ENCODE measurements at places on chromosomes 13 and 19.

DNA sequence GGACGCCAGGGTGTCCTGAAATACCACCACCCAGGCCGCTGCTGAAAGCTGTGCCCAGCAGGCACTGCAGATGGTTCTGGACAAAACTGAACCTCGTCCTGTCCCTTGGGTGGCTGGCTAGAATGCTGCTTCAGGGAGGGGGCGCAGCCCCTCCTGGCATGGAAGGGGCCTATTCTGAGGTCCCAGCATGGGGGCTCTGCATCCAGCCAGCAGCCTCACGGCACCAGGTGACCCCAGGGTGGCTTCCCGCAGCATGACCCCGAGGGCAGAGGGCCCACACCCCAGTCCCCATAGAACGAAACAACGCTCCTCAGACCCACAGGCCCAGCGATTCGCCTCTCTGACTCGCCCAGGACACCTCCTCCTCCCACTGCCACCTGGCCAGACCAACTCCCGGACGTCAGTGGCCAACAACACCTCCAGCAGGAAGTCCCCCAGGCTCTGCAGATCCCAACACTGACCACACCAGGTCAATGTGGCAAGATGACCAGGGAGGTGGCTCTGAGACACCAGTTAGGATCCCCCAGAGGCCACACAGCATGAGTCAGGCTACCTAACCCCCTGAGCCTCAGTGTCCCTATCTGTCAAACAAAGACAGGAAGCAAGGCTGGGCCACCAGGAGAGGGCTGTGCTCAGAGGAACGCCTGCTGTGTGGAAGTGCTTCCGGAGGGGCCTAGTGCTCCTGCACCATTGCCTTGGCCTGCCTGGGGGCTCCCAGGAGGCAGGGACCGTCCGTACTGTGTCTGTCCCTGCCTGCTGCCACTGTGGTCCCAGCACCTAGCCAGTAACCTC is 6.1 kb downstream of the MKNK2 start:
- DNase-seq = no peak

GRCh38 chr13:36413161-36413560 is 19.1 kb upstream of the CCNA1 start:
- DNase-seq = no peak

GRCh38 chr13:46685006-46685730 is 111.8 kb downstream of the ESD start:
- no peak for DNase-seq

DNA sequence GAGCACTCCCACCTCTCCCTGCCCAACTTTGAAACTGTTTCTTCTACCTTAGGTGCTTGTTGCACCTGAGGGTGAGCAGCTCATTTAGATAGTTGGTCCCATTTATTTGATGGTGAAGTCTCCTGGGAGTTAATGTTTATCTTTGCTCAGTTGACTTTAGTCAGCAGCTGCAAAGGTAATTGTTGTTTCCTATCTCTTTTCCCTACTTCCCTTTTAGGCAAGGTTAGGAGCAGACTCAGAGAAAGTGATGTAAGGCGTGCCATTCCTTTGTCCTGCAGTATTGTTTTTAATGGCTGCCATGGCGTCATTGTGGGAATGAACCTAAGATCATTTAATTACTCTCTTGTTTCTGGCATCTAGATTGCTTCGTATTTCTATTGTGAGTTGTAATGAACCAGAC is 11.6 kb downstream of the AKAP11 start:
- DNase-seq = no peak

DNA sequence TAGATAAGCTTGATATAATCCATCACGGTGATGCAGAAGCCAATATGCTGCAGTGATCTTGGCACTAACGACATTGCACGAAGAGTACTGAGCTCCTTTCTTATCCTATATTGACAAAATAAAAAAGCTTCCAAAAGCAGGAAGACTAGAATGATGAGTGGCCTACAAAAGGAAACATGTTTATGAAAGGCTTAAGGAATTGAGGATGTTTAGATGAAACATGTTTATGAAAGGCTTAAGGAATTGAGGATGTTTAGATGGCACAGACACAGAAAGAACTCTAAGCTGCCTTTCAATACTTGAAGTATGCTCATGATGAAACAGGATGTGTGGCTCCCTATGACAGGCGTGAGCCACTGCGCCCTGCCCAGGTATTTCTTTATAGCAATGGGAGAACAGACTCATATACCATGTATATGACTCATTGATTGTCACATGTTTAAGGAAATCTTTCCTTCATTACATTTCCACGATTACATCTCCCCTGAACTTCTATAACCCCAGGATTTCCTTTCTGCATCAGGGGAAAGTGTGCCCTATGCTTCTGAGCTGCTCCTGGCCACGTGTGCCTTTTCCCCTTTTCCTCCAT is 690.8 kb upstream of the ARGLU1 start:
- DNase-seq = no peak

GRCh38 chr13:68551701-68552522 is 1321.8 kb upstream of the PCDH9 start:
- DNase-seq = no peak

DNA sequence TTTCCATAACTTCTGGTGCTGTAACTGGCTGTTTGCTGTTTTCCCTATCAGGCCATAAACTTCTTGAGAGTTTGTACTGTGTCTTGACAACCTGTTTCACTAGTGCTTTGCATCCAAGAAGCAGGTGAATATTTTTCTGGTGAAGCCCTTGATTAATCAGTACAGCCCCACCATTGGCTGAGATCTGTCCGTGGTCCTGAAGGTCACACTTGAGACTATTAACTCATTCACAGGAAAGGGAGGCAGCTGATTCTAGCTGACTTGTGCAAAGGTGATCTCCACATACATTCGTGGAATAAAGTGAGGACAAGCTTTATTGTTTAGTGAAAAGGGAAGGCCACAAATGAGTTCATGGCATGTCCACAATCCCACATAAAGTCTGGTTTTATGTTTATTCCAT is 61.4 kb upstream of the ZNF835 start:
- DNase-seq = no peak

- peak; percentile 26 for DNase-seq
Observed at GRCh38 chr19:48683349-48683748, 10.5 kb upstream of the NTN5 start.

- no peak for DNase-seq
Observed at GRCh38 chr19:33290956-33291622, 11.2 kb downstream of the CEBPA start.

- DNase-seq = no peak
Observed at GRCh38 chr19:58326501-58326913, 287 bp upstream of the ZSCAN22 start.

- no peak for DNase-seq
Observed at GRCh38 chr19:29833614-29834261, 21.9 kb downstream of the CCNE1 start.

GRCh38 chr19:51450730-51451307 is 7.4 kb downstream of the SIGLEC8 start:
- no peak for DNase-seq

DNA sequence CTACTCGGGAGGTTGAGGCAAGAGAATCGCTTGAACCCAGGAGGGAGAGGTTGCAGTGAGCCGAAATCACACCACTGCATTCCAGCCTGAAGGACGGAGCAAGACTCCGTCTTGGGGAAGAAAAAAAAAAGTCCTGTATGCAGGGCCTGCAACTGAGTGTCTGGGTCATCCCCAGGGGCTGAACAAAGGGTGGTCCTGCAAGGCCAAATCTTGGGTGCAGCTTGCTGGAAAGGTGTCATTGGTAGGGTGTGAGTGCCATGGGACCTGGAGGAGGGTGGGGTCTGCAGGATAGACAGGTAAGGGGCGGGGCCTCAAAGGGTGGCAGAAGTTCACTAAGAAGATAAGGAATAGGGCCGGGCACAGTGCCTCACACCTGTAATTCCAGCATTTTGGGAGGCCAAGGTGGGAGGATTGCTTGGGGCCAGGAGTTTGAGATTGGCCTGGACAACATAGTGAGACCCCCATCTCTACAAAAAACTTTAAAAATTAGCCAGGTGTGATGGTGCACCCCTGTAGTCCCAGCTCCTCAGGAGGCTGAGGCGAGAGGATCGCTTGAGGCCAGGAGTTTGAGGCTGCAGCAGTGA is 31.5 kb downstream of the ZSWIM4 start:
- DNase-seq = no peak

DNA sequence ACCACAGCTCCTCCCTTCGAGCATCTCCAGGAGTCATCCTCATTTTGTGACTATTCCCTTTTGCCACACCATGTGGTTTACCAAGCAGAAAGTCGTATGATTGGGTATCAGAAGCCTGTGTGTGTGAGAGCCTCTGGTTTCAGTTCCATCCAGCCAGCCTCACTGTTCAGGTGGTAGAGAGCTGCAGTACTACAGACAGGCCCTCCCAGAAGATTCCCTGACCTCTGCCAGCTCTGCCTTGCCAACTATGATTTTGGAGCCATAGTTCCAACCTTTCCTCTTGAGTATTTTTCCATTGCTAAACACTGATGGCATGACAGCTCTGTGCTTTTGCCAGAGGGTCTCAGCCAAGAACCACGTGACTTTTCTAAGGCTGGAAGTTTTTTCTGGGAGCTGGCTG is 82.5 kb downstream of the DHRS12 start:
- no peak for DNase-seq

GRCh38 chr13:72126424-72126823 is 259.4 kb upstream of the DACH1 start:
- no peak for DNase-seq

DNA sequence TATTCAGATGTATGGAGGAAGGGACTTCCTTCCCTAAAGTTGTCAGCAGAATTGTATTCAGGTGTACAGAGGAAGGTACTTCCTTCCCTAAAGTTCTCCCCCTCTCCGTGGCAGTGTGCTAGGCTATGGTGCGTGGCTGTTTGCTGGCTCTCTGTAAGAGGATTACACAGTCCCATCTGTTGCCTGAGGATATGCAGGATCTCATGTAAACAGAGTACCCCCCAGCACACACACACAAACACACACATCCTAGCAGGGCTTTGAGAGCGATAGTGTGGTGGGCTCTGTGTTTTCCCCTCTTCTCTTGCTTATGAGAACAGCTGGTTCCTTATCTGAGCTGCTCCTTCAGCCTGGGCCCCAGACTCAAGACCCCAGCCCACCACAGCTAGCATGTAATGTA is 10.3 kb downstream of the NEK5 start:
- no peak for DNase-seq

DNA sequence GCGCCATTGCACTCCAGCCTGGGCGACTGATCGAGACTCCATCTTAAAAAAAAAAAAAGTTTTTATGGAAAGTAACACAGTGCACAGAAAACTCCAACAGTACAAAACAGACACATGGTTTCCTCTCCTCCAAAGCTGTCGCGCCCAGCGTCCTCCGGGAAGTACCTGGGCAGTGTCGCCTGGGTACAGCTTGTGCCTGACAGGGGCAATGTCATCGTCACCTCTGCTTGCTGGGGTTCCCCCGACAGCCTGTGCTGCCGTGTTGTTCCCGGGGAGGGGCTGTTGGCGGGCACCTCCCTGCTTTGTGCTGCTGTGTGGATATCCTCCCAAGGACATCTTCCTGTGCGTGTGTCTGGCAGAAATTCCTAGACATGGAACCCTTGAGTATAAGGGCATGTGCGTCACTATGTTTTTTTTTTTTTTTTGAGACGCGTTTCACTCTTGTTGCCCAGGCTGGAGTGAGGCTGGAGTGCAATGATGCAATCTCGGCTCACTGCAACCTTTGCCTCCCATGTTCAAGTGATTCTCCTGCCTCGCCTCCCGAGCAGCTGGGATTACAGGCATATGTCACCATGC is 2.4 kb upstream of the F2RL3 start:
- DNase-seq = no peak

DNA sequence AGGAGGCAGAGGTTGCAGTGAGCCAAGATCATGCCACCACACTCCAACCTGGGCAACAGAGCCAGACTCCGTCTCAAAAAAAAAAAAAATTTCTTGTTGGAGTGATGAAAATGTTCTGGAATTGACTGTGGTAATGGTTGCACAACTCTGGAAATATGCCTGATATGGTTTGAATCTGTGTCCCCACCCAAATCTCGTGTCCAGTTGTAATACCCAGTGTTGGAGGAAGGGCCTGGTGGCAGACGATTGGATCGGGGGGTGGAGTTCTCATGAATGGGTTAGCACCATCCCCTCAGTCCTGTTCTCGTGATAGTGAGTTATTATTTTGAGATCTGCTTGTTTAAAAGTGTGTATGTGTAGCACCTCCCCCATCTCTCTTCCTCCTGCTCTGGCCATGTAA is 41.1 kb upstream of the MAP3K10 start:
- no peak for DNase-seq

DNA sequence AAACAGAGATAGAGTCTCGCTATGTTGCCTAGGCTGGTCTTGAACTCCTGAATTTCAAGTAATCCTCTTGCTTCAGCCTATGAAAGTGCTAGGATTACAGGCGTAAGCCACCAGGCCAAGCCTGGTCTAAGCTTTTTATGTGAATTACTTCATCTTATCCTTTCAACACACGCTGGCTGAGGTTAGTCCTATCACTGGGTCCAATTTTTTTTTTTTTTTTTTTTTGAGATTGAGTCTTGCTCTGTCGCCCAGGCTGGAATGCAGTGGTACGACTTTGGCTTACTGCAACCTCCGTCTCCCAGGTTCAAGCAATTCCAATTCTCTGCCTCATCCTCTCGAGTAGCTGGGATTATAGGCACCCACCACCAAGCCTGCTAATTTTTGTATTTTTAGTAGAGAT is 10.4 kb downstream of the MYO1F start:
- no peak for DNase-seq

DNA sequence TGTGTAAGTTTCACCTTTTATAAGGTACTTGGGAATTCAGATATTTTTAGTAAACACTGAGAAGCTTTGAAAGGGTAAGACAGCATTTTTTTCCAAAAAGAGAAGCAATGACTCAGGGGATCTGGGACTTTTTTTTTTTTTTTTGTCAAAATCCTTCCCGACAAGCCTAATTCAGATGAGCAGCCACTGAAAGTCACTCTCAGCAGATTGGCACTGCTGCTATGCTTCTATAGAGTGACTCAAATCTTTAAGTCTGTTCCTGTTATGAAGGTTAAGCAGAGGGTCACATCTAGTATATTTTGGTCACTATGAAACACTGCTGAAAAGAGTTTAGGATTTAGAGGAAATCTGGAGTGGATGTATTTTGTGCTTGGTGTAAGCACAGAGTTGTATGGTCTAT is 571.1 kb downstream of the MYO16 start:
- no peak for DNase-seq

DNA sequence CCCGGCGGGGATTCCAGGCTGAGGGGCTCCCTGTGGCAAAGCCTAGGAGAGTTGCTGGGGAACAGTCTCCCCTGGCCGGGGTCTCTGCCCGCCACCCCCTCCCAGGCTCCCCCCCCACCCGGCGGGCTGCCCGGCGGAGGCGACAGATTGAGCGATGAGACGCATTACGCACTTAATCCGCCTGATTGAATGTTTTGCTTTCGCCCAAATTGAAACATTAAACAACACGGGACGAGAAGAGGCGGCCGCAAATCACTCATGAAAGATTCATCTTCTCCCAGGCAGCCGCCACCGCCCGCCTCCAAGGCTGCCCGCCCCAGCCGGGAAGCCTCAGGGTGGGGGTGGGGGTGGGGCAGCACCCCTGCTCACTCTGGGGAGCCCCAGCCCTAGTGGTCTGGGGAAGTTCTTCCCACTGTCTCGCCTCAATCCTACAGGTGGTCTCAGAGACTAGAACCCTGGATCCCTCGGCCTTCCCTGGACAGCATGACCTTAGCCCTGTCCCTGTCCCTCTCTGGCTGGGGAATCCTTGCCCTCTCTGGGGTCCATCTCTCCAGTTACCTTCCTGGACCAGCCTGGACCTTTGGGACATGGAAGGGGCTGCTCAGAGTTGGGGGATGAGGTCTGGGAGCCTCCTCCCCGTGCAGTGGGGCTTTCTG is 7.6 kb upstream of the ERFL start:
- no peak for DNase-seq

GRCh38 chr13:49421391-49421790 is 22.5 kb downstream of the CAB39L start:
- no peak for DNase-seq

- no peak for DNase-seq
Observed at GRCh38 chr19:6086068-6086788, 24.1 kb downstream of the RFX2 start.

All from forelimb muscle (tissue), 1 donor.